ENCODE measurements at places on chromosomes 13 and 19.

DNA sequence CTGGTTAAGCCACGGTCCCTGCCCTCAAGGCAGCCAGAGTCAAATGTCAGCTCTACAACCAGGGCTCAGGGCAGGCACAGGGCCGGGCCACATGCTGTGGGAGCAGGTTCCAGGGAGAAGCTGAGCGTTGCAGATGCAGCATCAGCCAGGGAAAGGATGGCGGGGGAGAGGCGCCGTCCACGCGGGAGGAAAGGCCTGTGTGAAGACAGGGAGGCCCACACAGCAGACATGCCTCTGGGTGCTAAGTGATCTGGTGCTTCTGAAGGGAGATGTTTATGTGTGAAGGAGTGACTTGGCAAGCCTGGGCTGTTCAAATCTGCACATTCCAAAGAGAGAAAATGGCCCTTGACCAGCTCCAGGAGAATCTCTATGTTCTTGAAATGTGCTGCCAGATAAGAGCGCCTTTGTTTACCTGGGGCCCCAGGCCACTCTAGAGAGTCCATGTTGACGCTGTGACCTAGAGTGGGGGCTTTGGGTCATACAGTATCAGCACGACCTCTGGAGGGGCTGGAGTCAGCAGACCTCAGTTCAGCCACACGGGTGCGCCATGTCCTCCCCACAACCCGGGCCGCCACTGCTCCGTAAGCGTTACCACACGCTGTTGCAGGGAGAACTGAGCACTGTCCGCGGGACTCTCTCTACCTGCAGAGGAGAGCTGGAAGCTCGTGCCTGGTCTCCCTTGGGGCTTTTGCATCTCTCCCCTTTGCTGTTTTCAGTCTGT is 15.9 kb upstream of the ATF5 start:
- no peak for DNase-seq

DNA sequence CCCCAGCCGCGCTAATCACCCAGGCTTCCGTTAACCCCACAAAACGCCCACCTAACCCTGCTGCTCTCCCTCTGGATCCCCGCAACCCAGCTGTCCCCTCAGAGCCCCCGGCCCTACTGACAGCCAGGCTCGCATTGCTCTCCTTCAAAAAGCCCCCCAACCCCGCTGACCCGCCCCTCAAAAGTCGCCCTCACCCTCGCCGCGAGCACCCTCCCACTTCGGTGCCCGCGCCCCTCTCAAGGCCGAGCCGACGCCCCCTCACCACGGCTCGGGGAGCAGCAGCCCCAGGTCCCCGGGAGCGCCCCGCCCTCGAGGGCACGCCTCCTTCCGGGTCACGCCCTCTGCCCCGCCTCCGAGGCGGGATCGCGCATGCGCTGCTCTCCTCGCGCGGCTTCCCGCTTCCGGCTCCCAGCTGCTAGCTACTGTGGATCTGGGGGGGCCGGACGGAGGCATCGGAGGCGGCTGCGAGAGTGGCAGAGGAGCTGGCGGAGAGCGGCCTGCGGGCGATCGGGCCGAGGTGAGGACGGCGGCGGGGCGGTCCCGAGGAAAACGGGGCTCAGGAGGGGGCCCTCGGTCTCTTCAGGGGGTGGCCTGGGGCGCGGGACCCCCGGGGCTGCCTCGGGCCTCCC is 46.1 kb downstream of the ARHGEF18 start:
- peak; percentile 31 for DNase-seq

DNA sequence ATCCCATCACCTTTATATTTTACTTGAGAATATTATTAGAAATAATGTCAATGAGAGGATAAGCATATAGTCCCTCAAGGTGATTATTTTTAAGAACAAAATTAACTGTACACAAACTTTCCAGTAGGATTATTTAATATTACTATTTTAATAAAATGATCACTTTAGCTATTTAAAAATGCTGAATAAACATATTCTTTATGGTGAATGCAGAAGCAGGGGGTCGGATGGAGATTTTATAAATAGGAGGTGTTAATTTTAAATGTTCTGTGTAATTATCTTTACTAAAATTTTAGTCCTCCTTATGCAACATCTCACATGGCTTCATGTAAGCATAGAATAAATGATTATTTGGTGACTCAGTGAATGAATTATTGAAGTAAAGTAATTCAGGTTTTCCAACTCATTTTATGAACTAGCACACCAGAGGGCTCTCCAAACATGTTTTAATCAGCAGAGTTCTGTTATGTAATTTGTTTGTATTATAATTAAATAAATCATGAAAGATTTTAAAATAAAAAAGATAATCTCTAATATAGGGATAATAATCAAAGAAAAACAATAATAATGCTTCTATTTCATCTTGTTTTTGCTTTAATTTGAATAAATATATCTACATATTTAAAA is 1635.2 kb downstream of the EFNB2 start:
- DNase-seq, result no peak

DNA sequence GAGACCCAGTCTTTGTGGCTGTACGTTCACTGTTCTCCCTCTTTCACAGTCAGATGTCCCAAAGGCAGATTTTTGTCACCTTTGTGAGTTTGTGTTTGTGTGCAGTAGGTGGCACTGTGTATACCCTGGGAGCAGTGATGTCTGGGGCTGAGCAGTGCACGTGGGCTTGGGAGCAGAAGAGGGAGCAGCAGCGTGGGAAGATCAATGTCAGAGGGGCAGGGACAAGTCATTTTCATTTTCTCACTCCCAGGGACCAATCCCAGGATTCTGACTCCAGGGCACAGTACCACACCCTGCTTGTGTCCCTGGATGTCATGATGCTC is 2.0 kb upstream of the PSG6 start:
- no peak for DNase-seq

- no peak for DNase-seq
These were observed 13.6 kb downstream of the ZIC2 start for GRCh38 chr13:99995104-99995588.

DNA sequence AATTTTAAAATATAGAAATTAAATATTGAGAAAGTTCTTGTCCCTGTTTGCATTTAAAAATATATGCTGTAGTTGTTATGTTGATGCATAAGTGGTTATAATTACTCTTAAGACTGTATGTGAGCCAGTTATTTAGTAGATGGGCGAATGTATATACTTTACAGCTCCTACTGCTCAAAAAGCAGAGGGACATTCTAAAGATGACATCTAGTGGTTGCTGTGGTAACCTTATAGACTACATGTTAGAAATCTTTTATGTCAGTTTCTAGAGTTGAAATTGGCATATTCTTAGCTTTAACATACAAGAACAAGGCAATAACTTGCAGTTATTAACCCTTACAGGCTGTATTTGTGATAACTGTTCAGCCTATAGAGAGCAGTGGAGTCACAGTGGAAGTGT is 160.5 kb downstream of the OLFM4 start:
- peak; percentile 8 for DNase-seq

- DNase-seq, result no peak
These were observed 116.1 kb downstream of the USP12 start for GRCh38 chr13:27055526-27055925.

GRCh38 chr19:44737238-44738071 is 11.1 kb upstream of the BCL3 start:
- DNase-seq, result no peak

GRCh38 chr19:33686262-33686661 is 64.5 kb downstream of the CHST8 start:
- no peak for DNase-seq

DNA sequence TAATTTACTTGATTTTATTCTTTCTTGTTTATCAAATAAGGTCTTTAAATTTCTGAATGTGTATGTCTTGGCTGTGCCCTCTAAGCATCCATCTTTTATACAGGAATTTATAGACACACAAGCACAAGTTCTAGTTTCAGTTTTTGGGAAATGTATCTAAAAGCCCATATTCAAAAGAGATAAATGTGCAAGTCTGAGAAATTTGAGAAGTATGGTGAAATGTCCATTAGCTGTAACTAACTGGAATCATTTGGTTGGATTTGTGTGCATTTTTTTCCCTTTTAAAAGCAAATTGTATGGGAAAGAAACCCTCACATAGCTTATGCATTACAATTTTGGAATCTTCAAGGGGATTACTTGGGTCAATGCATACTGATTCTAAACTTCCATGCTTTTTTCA is 532.0 kb downstream of the KLF5 start:
- no peak for DNase-seq

GRCh38 chr19:2016041-2016807 is 710 bp upstream of the BTBD2 start:
- DNase-seq, result peak; percentile 47

DNA sequence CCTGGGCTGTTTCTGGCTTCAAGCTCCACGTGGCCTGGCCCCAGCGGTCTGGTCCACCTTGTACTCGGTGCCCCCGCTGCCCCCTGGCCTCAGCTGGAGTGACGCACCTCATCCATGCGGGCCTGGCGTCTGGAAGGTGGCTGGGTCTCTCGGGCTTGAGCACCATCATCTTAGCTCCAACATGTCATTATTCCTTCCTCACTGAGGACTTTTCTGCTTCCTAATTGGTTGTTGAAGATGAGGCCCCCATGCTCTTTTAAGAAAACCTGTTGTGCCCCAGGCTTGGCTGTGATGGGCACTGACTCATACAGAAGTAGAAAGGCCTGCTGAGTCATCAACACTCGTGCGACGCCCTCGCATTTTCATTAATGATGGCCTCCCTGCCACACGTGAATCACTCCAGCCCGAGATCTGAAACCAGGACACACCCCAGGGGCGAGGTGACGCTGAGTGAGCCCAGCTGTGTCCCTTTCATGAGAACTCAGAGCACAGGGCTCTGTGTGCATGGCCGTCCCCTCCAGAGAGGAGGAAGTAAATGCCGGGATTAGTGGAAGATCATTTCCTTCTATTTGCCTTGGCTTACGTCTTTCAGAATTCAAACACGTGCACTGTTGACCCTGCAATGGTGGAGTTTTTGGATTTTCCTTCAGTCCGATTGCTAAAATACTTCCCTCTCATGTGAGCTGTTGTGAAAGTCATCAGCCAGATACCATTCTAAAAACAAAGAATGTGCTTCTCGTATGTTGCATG is 14.0 kb upstream of the GJA3 start:
- DNase-seq, result no peak

GRCh38 chr13:28889086-28889732 is 69.1 kb downstream of the MTUS2 start:
- no peak for DNase-seq

- DNase-seq, result no peak
These were observed 95.4 kb downstream of the CRYL1 start for GRCh38 chr13:20430296-20430695.

DNA sequence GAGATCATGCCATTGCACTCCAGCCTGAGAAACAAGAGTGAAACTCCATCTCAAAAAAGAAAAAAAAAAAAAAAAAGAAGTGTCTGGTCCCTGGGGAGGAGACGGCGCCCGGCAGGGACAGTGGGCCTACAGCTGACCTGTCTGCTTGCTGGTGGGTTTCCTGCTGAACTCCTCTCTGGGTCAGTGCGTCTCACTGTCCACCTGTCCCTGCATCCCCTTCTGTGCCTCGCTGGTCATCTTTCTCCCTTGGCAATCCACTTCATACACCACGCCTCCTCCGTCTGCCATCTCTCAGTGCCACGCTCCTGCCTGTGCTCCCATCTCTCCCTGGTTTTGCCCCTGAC is 63.4 kb downstream of the ACSBG2 start:
- no peak for DNase-seq

DNA sequence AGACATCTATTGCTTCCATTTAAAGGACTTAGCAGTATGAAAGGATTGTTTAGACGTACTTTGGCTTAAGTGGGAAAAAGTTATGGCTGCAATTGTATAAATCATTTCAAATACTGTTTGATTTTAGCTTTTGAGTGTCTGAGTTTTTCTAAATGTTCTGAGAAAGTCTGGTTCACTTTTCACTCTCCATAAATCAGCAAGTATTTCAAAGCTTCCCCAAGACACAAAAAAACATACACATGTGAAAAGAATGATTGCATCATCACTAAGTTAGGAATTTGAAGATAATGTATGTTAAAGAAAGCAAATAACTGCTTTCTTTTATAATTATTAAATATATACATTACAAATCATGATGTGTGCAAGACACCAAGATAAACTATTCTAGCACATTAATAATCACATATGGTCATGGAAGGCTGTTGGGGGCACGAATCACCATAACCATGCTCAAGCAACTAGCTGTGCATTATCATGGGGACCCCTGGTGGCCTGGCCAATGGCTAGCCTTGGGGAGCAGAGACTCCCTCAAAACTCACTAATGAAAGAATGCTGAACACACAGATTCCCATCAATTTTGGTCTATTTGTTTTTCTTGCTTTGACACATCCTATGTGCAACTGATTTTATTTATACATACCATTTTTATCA is 111.1 kb downstream of the MIPEP start:
- DNase-seq, result no peak

GRCh38 chr19:32294871-32295438 is 50.5 kb upstream of the ZNF507 start:
- DNase-seq, result no peak

DNA sequence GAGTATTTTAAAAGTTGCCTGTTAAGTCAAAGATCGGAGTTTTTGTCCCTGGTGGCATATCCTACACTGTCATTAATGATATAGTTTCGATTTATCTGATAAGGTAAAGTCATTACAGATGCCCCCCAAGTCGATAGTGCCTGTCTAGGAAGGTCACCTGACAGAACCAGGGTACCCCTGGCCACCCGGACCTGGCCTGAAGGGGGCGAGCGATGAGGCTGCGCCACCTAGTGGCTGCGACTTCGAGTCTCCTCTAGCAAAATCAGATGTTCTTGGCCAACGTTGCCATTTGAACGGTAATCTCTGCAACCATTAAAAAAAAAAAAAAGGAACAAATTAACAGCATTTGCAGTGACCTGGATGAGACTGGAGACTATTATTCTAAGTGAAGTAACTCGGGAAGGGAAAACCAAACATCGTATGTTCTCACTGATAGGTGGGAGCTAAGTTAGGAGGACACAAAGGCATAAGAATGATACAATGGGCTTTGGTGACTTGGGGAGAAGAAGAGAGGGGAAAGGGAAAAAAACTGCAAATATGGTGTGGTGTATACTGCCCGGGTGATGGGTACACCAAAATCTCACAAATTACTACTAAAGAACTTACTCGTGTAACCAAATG is 565.1 kb downstream of the LIG4 start:
- no peak for DNase-seq

DNA sequence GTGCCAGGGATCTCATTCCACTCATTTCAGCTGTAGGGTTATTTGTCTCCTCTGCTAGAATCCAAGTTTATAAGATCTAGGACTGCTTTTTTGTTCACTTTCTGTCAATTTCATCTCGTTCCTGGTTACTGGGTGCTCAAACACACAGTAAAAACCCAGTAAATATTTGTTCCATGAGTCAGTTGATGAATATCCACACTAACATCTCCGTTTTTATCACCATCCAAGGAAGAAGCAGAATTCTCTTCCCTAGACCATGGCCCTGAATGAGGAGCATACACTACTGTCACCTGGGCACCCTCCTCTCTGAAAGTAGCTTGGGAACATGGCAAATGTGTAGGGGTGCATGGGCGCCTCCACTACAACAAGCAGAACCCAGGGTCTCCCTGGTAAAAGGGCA is 390.8 kb downstream of the FOXO1 start:
- no peak for DNase-seq

DNA sequence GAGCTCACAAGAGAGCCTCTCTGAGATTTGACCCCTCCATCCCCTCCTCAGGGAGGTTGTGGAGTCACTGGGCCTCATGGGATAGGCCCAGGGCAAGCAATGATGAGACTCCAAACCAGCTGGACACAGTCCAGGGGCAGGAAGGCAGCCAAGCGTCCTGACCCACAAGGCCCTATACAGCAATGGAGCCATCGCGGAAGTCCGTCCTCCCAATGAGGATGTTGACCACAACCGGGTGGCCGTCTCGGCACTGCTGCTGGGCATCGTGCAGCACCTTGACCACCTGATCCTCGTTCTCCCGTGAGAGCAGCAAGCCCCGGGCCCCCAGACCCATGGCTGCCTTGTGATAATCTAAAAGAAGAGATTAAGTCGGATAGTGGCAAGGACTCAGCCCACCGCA is 7.9 kb downstream of the SYDE1 start:
- DNase-seq, result no peak

GRCh38 chr19:1656988-1657536 is 4.6 kb upstream of the TCF3 start:
- no peak for DNase-seq

Data from NCI-H526 treated with DMSO at 0.1 percent for 48 hours (cell line).